WTC11 (cell line): ENCODE measurements at places on chromosomes 5 and 9. TPM values are rescaled to one million over a fixed set of nuclear protein-coding genes. Genes with fewer than 3 reads are reported as not detected.

GRCh38 chr5:38712391-38712790 is 133.4 kb upstream of the OSMR start:
- no peak for DNase-seq

DNA sequence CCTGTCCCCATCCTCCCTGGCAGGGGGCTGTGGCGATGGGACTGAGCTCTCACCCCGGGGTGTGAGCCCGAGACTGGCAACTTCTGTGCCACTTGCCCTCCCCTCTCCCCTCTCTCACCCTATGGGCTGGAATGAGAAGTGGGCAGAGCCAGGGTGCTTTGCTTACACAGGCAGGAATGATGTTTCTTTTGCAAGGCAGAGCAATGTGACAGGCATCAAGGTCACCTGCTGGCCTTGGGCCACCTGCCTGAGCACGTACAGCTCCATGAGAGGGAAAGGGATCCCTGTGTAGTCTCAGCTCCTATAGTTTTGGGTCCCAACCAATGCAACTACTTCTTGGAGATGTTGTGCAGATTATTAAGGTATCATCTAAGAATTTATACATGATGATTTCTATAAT is 252.8 kb upstream of the DAP start:
- no peak for DNase-seq

- no peak for DNase-seq
Measured at GRCh38 chr9:91086657-91087461, 274.9 kb downstream of the AUH start.

DNA sequence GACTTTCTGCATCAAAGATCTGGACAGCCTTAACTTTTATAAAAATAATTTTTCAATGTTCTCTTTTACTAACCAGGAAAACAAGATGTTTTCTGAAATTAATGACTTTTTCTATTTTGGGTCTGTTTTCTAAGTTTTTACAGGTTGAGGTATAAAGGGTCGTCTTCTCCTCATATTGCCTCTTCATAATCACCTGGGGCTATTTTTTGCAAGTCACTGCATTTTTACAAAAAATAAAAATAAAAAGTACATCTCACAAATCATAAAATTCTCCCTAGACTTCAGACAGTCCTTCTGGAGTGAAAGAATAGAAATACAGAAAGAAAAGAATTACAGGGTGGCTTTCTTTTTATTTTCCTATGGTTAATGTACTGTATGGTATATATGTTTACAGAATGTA is 168.5 kb downstream of the PALM2AKAP2 start:
- DNase-seq, result no peak

GRCh38 chr9:134214386-134214765 is 50.0 kb upstream of the RNU6ATAC start:
- no peak for DNase-seq

- DNase-seq, result peak; percentile 30
Measured at GRCh38 chr5:157476702-157477408, 16.8 kb downstream of the NIPAL4 start.

- DNase-seq, result no peak
Measured at GRCh38 chr9:6399071-6399470, 13.9 kb upstream of the UHRF2 start.

- no peak for DNase-seq
Measured at GRCh38 chr9:24245988-24246387, 299.7 kb downstream of the IZUMO3 start.

Gene FAM169A
- total RNA-seq, result 59.1 to 69.1 TPM (median 61.1 TPM) in 3 replicates

Gene SARDH
- total RNA-seq, result 8.5 to 15.2 TPM (median 13.7 TPM) in 3 replicates

Gene MARVELD2
- 28.6 to 34.7 TPM (median 31.4 TPM) in 3 replicates for total RNA-seq

Gene CAMK2A
- total RNA-seq, result 0.13 to 0.16 TPM (median 0.14 TPM) in 3 replicates

Gene RFESD
- total RNA-seq, result 2.7 to 5.7 TPM (median 4.5 TPM) in 3 replicates

Gene MRRF
- 36.1 to 42.3 TPM (median 38.8 TPM) in 3 replicates for total RNA-seq

Gene PTGDS
- 2.2 to 4.0 TPM (median 2.9 TPM) in 3 replicates for total RNA-seq

Gene ZNF454
- 4.3 to 5.1 TPM (median 4.9 TPM) in 3 replicates for total RNA-seq

Gene KLF4
- total RNA-seq, result 5.9 to 8.9 TPM (median 7.6 TPM) in 3 replicates

Gene SLC46A2
- 0.07 TPM in 1 of 3 replicates, not detected in the others for total RNA-seq

Gene ECSCR
- total RNA-seq, result 1.8 to 2.7 TPM (median 2.3 TPM) in 3 replicates

Gene ADAM19
- 19.2 to 28.6 TPM (median 20.7 TPM) in 3 replicates for total RNA-seq
